Activated T-cell treated with anti-CD3 and anti-CD28 coated beads for 1 hour (primary cell): ENCODE measurements at places on chromosomes 5 and 9.
A peak's percentile ranks its signal among the peaks of the same experiment; 100 is the strongest.

DNA sequence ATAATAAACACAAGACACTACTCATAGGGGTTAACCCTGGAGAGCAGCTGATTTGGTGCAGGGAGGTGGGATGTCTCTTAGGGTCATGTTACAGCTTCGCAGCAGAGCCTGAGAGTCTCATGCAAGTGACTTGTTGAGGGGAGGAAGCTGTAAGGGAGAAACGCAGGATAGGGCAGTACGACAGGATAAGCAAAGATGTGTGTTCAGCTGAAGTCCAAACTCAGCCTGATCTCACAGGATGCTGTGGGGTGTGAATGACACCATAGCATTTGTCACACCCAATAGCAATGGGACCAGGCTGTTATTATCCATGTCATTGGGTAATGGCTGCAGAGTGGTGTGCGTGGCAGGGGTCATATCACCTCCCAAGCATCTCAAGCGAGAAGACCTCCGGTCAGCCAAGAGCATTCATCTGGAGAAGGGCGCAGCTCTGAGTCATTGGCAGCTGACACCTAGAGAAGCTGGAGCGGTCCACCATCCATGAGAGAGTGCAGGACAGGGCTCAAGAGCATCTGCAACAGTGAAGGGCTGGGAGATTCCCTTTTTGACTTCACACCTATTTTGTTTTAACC is 49.2 kb upstream of the RPL26L1 start:
- DNase-seq, result no peak

DNA sequence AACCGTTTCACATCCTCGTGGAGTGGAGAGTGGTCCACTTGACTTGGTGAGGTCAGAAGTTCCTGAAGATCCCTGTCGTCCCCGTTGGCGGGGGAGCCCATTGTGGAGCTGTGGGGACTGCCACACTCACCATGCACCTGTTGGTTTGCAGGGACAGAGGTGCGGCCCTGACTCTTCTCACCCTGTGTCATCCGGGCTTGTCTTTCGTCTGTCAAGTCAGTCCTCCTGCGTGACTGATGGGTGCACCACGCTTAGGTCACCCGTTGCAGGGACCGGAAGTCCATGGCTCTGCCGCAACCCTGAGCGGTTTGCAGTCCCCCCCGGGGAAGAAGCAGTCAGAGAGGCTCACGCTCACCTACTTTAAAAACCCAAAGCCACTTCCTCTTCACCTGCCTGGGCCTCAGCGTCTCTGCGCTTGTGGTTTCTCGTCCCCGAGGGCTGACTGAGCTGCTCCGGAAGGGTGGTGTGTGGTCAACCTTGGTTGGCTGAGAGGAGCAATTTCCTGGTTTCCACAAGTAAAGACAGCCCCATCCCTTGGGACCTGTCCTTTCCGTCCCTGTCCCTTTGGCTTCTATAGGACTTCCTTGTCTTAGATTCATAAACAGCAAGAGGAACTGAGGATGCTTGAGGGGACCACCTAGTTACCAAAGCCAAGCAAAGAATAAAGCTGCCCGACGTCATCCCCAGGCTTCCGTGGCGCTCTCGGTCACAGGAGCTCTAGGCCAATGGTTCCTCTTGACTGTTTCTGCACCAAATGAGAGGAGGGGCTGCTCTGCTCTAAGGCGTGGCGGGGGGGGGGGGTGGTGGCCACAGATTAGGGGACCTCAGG is 53.2 kb downstream of the USP20 start:
- peak; percentile 74 for DNase-seq

- DNase-seq, result no peak
These were observed 68.1 kb downstream of the ARHGEF28 start for GRCh38 chr5:73694089-73694488.

GRCh38 chr5:157713830-157714595 is 17.2 kb upstream of the THG1L start:
- DNase-seq, result no peak

- DNase-seq, result no peak
These were observed 399.3 kb upstream of the TRPC7 start for GRCh38 chr5:136764601-136765000.

DNA sequence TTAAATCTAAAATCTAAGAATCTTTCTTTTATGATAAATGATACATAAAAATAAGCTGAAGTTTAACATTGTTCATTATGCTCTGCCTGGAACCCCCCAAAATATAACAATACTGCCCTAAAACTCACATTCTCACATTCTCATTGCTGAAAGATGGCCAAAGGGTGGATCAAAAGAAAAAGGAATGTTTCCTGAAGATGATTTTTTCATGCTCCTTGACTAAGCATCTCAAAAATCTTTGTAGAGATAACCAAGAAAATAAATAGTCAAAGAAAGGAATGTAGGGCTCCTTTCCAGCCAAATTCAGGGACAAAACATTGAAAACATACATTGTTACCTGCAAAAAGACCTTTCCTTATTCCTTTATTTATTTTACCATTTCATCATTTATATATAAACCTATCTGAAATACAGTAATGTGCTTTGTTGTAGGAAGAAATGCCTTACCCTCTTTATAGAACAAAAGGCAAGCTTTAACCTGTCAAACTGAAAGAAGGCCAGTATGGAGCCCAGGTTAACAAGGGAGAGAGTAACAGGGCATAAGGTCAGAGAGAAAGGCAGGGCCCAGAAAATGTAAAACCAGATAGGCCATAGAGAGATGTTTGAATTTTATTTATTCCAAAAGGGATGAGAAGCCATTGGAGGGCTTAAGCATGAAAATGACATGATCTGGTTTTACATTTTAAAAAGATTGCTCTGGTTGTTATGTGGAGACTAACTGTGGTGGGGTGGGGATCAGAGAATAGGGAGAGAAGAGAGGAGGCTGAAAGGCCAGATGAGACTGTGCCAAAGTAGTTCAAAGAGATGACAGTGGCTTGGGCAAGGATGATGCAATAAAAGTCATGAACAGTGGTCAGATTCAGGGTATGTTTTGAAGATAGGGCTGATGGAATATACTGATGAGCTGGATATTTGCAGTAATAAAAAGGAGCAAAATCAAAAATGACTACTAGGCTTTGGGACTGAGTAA is 37.3 kb upstream of the CDK5RAP2 start:
- DNase-seq, result no peak

DNA sequence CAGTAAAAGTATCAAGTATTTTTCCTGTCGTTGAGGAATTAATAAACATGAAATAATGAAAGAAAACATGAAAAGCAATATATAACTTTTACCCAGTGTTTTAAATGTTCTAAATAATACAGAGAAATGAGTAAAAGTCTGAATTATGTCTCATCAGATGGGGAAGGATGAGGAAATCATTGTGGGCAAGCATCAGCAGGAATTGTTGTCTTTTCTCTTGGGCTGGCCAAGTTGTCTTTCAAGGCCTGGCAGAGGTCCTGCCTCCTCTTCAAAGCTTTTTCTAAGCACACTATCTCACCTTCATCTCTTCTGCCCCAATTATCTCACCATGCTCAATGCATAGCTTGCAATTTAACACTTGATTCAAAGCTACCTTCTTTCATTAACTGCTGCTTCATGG is 41.9 kb downstream of the MOCS2 start:
- DNase-seq, result no peak

DNA sequence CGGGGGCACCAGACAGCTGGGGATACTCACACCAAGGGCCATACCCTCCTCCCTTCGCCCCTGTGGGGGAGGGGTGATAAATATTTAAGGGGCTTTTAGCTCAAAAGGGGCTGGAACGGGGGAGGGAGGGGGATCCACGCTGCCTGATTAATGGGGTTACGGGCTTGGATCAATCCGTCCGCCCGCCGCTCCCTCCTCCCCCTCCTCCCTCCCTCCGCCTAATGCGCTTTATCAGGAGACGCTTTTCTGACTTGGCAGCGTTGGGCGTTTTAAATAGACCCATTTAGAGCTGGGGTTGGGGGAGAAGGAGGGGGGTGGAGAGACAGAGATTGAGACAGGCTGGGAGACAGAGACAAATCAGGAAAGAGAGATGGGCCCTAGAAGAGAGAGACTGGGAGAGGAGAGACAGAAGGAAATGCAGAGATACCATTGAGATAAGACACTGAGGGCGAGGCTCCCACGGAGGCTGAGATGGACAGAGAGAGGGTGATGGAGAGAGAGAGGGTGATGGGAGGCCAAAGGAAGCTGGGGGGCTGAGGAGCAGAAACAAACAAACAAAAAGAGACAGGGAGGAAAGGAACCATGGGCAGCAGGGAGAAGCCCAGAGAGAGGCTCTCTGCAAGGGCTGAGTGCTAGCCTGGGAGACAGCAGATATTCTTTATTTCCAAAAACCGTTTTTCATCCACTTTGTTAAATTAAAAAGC is 10.3 kb downstream of the CNTFR start:
- no peak for DNase-seq

GRCh38 chr5:137490591-137490990 is 8.5 kb downstream of the SPOCK1 start:
- DNase-seq, result no peak

DNA sequence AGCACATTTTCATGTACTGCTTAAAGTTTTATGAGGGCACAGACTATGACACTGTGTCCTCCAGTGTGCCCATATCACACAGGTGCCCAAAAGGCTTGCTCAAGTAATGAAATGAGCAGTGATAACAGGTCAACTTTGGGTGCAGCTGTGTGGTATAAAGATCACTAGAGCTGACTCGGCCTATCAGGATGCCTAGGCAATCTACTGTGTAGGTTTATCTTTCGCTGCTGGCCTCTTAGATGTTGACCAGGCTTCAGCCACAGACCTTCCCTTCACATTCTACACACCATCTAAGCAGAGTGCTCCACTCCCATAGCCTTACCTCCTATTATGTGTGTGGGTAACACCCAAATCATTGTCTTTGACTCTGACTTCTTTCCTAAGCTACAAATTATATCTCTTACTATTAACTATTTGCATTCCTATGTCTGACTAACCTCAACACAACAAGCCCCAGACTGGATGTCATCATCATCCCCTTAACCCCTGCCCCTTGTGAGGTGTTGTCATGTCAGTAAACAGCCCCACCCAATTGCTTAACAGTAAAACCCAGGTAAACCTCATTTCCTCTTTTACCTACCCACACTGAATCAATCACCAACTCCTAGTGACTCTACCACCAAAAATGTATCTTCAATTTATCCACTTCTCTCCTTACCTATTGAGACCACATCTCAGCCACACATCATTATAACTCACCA is 2.5 kb downstream of the SREK1IP1 start:
- no peak for DNase-seq

DNA sequence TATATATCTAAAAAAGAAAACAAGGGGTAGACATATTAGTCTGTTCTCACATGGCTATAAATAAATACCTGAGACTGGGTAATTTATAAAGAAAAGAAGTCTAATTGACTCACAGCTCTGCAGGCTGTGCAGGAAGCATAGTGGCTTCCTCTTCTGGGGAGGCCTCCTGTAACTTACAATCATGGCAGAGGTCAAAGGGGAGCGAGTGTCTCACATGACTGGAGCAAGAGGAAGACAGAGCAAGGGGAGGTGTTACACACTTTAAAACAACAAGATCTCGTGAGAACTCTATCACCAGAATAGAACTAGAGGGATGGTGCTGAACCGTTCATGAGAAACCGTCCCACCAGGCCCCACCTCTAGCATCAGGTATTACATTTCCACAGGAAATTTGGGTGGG is 616.8 kb downstream of the TLE4 start:
- DNase-seq, result no peak

DNA sequence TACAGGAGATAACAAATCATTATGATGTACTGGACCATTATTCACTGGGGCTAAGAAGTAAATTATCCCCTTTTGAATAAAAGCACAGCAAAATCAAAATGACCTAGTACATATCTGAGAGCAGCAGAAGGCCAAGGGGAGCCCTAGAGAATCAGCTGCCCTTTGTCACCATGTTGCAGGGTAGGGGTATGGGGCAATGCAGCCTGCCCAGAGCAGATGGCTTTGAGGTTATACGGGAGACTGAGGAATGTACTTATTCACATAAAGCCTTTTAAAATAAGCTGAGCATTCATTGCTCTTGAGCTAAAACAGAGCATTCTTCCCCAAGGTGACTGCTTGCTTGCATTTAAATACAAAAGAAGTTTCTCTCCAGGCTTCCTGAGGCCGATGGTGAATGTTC is 2.6 kb upstream of the TNFAIP8 start:
- DNase-seq, result no peak

- DNase-seq, result no peak
These were observed 283.1 kb downstream of the GLIS3 start for GRCh38 chr9:4016789-4017188.

DNA sequence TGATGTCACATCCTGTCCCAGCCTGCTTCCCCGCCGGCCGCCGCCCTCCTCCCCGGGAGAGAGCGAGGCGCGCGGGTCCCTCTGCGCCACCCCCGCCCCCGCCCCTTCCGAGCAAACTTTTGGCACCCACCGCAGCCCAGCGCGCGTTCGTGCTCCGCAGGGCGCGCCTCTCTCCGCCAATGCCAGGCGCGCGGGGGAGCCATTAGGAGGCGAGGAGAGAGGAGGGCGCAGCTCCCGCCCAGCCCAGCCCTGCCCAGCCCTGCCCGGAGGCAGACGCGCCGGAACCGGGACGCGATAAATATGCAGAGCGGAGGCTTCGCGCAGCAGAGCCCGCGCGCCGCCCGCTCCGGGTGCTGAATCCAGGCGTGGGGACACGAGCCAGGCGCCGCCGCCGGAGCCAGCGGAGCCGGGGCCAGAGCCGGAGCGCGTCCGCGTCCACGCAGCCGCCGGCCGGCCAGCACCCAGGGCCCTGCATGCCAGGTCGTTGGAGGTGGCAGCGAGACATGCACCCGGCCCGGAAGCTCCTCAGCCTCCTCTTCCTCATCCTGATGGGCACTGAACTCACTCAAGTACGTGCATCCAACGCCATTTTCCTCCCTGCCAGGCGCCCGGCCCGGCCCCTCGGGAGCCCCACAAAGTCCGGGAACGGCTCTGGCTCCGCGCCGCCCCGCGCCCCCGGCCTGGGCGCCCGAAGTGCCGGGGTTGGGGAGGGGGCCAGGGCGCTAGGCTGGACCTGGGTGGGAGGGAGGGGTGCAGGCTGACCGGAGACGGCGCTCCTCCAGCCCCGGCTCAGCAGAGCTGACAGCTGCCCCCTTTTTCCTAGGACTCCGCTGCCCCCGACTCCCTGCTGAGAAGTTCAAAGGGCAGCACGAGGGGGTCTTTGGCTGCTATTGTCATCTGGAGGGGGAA is 12.0 kb upstream of the OLFM1 start:
- DNase-seq, result no peak

- no peak for DNase-seq
These were observed 81.4 kb downstream of the COL5A1 start for GRCh38 chr9:134723037-134723436.

DNA sequence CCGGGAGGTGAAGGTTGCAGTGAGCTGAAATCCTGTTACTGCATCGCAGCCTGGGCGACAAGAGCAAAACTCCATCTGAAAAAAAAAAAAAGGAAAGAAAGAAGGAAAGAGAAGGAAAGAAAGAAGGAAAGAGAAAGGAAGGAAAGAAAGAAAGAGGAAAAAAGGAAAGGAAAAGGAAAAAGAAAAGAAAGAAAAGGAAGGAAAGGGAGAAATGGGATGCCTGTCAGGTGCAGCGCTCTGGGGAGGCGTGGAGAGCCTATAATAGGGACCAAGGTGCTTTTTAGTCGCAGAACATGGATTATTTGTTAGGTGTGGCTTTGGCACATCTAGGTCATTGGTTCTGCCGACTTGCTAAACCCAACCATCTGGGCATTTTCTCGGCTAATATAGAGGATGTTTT is 17.9 kb downstream of the EXOSC2 start:
- DNase-seq, result no peak
